Cerebellar nuclear complex (tissue), 1 donor: ENCODE measurements at places on chromosomes 3 and 15.

GRCh38 chr3:177894081-177894728 is 642.0 kb upstream of the KCNMB2 start:
- no peak for DNase-seq

DNA sequence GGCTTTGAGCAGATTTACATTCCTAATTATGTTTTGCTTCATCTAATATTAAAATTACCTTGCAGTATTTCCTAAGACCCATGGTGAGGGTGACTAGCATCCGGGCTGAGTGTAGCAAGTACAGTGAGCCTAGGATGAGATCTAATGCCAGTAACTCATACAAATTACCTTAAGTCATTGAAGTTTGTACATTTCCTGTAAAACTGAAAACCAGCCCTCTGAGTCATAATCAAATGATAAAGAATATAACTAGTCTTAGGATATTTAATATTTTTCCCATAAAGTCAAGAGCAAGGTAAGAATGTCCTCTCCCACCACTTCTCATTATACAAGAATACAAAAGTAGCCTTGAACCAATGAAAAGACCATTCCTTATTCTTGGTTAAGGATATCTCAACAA is 54.8 kb upstream of the CHRM5 start:
- no peak for DNase-seq

GRCh38 chr3:127726894-127727293 is 54.1 kb downstream of the ABTB1 start:
- no peak for DNase-seq

DNA sequence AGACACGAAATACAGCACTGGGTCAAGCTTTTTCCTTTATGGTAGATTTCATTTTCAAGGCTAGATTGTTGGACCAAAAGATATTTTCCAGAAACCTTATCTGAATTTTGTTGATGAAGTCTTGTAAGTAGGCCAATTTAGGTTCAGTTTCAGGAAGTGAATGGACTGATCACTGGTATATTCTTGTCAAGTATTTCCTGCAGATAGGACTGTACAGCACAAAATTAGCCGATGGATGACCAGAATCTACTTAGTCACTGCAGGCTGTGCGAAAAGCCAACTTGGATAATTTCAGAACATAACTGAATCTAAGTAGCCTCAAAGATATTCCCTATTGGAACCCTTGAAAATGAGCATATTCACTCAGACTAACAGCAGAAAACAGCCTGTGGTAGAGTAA is 206.5 kb downstream of the NR1D2 start:
- DNase-seq, result no peak

DNA sequence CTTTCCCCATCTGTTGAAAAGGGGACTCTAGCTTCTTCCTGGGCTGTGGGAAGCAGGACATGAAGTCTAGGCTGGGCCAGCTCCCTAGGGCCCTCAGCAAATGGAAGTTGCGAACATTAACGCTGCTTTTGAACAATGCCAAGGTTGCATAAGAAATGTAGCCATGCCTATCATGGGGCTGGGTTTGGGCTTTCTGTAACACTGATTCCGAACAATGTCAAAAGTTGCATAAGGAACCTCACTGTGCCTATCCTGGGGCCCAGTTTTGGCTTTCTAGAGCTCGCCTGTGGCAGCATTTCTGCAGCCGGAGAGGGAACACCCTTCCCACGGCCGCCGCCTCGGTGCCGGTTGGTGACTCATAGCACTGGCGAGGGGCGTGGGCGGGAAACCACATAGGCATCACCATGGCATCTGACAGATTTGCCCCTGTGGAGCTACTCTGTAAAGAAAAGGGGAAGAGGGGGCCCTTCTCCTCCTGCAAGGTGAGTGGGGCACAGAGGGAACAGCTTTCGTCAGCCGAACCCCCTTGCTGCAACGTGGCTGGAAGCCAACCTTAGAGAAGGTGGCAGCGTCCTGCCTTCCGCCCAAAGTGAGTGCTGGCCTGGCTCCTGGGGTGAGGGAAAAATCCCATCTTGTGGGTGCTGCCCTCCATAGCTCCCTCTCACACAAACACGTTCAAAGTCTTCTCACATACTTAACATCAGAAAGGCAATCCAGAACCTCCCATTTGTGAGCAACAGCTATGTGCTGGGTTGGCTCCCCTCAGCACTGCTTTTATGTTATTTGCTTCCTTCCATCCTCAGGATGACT is 46.6 kb upstream of the ATP2B2 start:
- DNase-seq, result no peak

GRCh38 chr15:101447168-101447533 is 42.4 kb downstream of the PCSK6 start:
- no peak for DNase-seq

GRCh38 chr3:22887664-22888291 is 315.3 kb upstream of the UBE2E2 start:
- DNase-seq, result no peak

DNA sequence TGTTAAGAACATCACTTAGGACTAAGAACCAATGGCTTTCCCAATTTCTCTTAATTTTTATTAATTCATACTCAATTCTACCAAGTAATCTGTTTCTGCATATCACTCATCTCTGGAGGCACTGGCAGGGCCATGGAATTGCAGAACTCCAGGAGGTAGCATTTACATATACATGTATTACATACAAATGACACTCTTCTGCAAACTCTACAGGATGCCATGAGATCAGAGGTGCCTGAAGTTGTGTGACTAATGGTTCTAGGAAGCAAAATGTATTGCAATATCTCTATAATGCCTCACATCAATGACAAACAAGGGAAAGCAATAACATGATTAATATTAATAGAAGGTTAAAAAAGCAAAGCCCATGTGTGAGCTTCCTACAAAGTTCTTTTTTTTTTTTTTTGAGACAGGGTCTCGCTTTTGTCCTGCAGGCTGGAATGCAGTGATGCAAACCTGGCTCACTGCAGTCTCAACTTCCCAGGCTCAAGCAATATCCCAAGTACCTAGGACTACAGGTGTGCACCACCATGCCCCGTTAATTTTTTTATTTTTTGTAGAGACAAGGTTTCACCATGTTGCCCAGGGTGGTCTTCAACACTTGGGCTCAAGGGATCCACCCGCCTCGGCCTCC is 33.0 kb downstream of the DENND6A start:
- no peak for DNase-seq

DNA sequence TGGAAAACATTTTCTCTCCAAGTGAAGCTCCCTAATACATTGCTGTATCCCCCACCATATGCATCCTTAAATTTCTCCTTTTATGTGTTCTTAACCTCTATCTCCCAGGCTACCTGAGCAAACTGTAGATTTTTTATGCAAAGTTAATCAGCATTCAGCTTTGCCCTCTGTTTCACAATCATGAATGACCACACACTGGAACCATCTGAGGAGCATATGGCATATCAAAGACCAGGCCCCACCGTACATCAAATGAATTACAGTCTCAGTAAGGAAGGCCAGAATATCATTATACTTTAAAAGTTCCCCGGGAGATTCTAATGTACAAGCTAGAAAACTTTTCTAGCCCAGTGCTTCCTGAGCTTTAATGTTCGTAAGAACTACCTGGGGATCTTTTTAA is 115.5 kb upstream of the NECTIN3 start:
- DNase-seq, result no peak

- no peak for DNase-seq
These were observed 60.5 kb upstream of the TFRC start for GRCh38 chr3:196142202-196142956.

- no peak for DNase-seq
These were observed 5.1 kb upstream of the ANKRD63 start for GRCh38 chr15:40287968-40288367.

- no peak for DNase-seq
These were observed 35.7 kb downstream of the SACM1L start for GRCh38 chr3:45724911-45725310.
